ENCODE measurements at places on chromosomes 5 and 9.
A peak's percentile ranks its signal among the peaks of the same experiment; 100 is the strongest.

DNA sequence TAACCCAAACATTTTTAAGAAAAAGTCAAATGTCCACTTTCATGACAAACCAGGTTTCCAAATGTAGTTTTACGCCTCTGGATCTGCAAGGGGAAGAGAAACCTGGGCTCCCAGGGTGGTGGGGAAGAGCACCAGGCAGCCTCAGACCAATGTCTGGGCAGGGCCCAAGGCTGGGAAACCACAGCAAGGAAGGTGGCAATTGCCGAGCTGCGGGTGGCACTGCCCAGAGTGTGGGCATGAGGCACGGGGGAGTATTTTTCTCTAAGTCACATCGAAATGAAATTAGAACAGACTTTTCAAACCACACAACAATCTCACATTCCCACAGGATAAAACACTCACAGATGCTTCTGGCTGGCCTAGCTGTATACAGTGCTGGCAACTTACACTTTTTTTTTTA is 32.6 kb upstream of the RASGEF1C start:
- no peak for DNase-seq

DNA sequence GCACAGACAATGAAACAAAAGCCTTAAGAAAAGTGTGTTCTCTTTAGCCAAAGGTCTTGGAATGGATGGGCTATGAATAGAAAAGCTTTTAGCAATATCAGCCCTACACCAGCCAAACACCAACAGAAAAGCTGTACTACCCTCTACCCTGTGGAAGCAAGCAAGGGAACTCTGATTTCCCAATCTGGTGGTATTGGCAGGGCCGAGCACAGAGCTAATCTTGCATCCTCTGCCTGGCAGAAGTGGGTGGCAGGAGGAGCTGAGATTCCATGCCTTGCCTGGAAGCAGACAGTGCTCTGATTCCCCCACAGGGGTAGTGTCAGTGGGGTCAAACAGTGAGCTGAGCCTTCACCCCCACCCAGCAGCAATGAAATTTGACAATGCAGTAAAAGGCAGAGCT is 29.6 kb upstream of the ZNF782 start:
- no peak for DNase-seq

DNA sequence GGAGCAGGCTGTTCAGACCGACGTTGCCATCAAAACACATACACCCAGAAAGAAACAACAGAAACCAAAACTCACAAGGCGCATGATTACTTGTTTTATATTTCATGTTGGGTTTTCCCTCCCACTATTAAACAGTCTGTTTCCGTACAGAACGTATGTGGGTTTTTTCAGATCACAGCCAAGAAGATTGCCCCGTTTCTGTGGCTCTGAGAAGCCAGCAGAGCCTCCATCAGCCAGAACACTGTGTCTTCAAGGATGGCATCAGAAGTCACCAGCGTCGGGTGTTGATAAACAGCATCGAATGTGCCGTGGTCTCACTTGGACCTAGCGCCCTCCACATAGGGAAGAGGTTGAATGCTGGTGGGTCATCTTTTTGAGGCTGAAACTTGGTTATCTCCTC is 42.8 kb downstream of the FAM78A start:
- no peak for DNase-seq

- no peak for DNase-seq
Measured at GRCh38 chr9:112046181-112046580, 128.9 kb downstream of the SUSD1 start.

DNA sequence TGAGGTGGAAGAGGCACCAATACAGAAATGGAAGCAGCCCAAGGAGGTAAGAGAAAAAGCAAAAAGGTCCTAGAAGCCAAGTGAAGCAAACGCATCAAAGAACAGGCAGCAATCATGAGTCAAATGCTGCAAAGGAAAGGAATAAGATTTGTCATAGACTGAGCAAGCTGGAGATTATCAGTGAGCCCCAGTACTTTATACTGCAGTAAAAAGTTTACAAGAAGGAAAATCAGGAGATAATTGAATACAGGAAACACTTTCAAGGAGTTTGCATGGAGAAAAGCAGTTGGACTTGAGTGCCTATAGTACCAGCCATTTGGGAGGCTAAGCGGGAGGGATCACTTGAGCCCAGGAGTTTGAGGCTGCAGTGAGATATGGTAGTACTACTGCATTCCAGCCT is 7.2 kb upstream of the HAVCR1 start:
- DNase-seq, result no peak

GRCh38 chr5:160542281-160542680 is 120.6 kb downstream of the PTTG1 start:
- DNase-seq, result no peak

- DNase-seq, result no peak
Measured at GRCh38 chr5:17147617-17148016, 69.8 kb upstream of the BASP1 start.

DNA sequence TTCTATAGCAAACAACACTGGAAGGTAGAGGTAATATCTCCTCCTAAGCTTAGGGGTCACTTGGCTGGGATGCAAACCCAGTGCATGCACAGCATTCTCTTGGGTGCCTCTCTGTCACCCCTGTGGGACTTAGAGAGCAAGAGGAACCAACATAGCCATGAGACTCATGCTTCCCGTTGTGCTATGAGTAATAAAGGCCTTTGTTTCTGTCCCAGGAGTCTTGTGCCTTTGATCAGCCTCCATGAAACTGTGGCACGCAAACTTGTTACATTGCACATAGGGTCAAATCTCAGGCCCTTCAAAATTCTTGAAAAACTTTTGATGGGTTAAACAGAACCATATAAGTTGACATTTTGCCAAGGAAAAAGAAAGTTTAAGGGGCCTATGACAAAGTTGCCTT is 272.8 kb downstream of the TAF11L14 start:
- DNase-seq, result no peak

DNA sequence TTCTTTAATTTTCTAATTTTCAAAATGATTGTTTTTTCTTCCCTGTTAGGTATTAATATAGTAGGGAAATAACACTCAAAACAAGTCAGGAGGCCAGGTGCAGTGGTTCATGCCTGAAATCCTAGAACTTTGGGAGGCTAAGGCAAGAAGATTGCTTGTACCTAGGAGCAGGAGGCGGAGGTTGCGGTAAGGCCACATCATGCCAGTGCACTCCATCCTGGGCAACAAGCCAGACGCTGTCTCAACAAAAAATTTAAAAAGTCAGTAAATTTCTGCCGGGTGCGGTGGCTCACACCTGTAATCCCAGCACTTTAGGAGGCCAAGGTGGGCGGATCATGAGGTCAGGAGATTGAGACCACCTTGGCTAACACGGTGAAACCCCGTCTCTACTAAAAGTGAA is 10.2 kb upstream of the CDK7 start:
- no peak for DNase-seq

GRCh38 chr9:129671519-129671918 is 6.1 kb downstream of the PRRX2 start:
- DNase-seq, result no peak

DNA sequence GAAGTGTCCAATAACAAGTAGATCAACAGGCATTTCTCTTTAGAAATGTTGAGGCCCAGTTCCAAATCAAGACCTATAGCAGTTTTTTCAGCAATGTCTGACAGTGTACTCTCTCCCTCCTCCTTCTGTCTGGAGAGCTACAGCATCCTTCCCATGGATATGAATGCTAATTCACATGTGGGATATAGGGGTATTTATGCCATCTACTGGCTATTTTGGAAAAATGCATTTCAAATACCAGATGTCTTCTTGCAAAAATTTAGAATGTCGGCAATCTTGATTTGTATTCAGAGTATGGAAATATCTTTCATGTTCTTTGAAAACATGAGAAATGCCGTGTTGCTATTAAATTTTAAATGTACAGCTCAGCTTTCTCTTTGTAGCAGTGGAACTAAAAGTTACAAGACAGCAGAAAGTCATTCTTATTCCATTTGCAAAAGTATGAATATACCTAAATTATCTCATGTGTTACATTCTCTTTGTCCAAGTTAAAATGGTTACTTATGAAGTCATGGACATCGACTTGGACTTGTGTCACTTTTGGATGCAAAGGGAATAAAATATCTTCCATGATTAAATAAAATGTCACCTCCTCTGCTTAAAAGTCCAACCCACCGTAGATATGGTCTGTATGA is 647.8 kb downstream of the TAF11L14 start:
- no peak for DNase-seq

DNA sequence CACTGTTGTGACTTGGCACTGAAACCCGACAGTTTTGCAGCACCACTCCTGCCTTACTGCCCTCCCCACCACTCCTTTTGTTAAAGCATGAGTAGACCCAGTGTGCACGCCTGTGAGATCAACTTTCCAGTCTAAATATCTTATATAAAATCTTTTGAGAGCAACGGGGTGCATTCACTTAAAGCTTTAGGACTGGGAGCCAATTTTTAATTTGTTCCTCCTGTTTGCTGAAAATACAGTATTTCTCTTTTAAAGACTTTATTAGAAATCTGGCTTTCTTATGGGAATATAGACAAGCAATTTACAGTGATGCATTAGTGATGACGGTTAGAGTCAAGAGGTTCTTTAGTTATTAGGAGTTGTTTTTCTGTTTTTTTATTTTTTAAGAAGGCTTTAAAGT is 397.5 kb downstream of the TMEM167A start:
- DNase-seq, result no peak

DNA sequence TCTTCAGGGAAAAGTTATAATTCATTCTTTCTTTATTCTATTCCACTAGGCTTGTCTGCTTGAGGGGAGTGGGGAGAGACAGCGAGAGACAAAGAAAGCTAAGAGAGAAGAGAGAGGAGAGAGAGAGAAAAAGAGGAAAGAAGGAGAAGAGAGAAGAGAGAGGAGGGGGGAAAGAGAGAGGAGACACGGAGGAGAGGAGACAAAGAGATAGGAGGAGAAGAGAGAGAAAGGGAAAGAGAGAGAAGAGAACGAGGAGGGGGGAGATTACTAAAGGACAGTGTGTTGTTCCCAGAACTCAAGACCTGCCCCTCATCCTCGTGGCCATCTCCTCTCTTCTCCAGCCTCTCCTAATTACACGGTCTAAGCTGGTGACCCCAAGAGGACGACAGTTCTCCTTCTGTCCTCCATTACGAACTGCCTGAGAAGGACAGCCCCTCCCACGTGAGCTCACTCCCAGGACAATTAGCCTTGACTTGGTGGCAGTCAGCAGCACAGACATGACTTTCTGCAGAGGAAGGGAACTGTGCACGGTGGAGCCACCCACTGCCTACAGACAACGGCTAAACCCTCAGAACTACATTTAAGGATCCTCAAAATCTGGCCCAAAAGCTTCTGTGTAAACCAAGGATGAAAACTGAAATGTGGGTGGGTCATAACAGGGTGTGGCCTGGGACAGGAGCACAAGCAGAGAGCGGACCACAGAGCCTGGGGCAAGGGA is 99.1 kb downstream of the COL23A1 start:
- no peak for DNase-seq

DNA sequence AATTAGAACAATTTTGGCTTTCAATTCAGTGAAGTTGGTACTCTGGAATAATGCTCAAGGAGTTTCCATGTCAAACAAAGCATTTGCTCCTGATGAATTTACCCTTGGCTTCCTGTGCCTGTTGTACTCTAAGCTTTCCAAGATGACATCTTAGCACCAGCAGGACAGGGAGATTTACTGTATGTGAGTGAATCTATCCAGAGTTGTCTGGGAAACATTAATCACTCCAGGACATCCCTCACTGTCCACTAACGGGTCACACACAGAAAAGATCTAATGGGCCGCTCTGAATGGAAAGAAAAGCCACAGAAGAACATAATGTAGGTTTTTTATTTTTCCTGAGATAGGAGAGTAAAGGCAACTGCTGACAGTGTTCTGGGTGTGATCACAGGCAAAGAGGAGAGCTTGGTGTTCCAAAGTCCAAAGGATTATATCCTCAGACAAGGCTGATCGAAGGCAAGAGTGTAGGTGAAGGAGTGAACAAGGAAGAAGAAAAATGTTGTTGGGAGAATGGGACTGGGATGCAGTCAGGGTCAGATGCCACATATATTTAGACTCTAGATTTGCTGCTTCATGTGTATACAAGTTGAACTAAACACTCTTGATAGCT is 167.7 kb upstream of the RPS23 start:
- DNase-seq, result no peak

GRCh38 chr9:95434116-95435073 is 82.4 kb downstream of the PTCH1 start:
- no peak for DNase-seq

GRCh38 chr5:73031839-73032238 is 76.0 kb downstream of the FCHO2 start:
- peak; percentile 64 for DNase-seq

- DNase-seq, result no peak
Measured at GRCh38 chr5:78399116-78399515, 38.7 kb downstream of the SCAMP1 start.

GRCh38 chr9:120608421-120608820 is 28.5 kb upstream of the CDK5RAP2 start:
- no peak for DNase-seq

DNA sequence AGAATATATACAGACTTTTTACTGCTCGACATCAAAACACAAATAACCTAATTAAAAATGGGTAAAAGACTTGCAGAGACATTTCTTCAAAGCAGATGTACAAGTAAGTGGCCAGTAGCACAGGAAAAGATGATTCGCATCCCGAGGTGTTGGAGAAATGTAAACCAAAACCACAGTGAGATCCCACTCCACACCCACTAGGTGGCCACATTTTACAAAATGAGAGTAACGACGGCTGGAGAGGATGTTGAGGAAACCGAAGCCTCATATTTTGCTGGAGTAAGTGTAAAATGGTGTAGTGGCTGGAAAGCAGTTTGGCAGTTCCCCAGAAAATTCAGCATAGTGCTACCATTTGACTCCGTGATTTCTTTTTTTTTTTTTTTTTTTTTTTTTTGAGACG is 21.3 kb upstream of the GBGT1 start:
- peak; percentile 66 for DNase-seq

DNA sequence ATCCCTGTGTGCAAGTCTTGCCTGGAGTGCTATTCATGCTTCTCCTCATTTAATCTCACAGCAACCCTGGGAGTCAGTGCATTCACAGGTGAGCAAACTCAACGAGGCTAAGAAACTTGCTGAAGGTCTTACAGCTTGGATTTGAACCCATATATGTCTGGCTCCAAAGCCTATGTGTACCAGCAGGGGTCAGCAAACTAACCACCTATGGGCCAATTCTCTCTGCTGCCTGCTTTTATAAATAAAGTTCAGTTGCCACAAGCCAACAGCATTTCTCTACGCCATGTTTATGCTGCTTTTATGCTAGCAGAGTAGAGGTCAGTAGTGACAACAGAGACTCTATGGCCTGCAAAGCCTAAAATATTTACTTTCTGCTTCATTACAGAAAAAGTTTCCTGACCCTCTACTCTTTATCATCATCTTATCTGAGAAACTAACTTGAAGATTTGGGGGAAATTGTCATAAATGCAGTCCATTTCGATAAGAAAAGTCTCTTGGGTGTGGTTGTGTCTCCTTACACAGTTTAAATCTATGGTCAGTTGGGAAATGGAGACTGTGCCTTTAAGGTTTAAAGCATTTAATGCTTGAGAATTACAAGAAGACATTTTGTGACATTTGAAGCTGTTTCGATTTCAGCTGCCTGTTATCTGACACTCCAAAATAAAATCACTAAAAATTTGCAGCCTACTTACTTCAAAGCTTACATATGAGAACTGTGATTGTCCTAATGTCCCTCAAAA is 137.7 kb downstream of the PRELID2 start:
- no peak for DNase-seq

All from NCI-H2227 treated with DMSO at 0.1 percent for 48 hours (cell line).